ENCODE measurements at places on chromosomes 6 and 20. TPM values are rescaled to one million over a fixed set of nuclear protein-coding genes. Genes with fewer than 3 reads are reported as not detected.

GRCh38 chr20:46756419-46756818 lies 47.0 kb downstream of the SLC2A10 start:
- no peak for DNase-seq

- DNase-seq = no peak
Observed at GRCh38 chr20:1832634-1833033, 62.6 kb upstream of the SIRPA start.

GRCh38 chr20:10338426-10339180 lies 95.4 kb downstream of the MKKS start:
- DNase-seq = no peak

DNA sequence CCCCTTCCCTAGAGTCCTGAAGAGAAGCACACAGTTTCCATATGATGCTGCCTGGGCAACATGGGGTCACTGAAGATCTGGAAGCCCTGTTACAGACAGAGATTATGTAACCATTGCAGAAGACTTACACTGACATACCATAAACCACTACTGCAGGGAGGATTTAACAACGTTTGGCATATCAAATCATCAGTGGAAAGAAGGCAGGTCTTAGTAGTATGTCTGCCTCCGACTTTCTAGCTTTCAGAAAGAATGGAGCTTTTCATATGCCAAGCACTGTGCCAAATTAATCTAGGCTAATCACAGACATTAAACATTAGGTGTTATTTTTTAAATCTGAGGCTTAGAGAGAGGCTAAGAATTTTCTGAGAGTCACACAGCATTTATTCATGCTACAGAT lies 144.3 kb downstream of the ADGRB3 start:
- DNase-seq = no peak

DNA sequence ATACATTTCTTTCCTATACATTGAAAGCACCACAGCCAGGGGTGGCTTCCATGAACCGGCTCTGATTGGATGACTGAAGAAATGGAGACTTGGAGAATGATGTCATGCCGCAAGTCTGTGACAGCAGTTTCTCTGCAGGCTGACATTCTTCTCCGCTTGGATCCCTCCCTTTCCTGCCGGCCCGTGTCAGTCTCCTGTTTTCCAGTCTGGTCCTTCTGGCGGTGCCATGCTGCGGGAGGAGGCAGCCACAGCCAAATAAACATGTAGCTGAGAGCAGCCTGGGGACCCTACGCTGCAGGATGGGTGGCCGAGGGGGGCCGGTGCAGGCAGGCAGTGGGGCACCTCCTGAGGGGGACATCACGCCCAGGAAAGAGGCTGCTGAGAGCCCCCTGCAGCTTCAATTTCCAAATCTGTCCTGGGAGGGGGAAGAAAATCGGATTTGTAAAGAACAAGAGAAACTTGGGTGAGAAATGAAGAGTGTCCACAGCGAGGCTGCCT lies 178.0 kb downstream of the TAF4 start:
- no peak for DNase-seq

DNA sequence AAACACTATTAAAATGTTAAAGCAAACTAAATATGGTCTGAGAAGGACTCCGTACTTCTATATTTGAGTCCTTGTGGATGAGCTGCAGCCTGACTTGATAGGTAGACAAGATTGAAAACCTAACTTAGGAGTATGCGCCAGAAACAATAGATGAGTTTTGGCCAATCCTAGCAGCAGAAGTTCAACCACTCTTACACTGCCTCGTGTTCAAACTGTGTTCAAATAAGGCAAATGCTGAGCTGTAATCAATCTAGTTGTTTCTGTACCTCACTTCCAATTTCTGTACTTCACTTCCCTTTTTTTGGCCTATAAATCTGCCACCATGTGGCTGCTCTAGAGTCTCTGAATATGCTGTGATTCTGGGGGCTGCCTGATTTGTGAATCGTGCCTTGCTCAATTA lies 13.2 kb upstream of the SERINC1 start:
- no peak for DNase-seq

DNA sequence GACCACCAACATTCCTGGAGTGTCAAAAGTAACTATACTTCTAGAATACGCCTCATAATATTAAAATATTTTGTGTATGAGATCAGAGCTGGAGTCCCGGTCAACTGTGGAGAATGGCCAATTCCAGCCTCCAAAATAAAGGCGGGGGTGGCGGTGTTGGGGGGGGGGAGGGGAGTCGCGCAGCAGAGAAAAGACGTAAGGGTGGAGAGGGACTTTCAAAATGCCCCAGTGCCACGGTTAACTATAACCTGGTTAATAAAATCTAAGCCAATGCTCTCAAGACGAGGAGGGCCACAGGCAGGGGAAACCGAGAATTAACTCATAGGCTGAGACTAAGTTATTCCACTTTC lies 1.3 kb downstream of the NUP153 start:
- no peak for DNase-seq

DNA sequence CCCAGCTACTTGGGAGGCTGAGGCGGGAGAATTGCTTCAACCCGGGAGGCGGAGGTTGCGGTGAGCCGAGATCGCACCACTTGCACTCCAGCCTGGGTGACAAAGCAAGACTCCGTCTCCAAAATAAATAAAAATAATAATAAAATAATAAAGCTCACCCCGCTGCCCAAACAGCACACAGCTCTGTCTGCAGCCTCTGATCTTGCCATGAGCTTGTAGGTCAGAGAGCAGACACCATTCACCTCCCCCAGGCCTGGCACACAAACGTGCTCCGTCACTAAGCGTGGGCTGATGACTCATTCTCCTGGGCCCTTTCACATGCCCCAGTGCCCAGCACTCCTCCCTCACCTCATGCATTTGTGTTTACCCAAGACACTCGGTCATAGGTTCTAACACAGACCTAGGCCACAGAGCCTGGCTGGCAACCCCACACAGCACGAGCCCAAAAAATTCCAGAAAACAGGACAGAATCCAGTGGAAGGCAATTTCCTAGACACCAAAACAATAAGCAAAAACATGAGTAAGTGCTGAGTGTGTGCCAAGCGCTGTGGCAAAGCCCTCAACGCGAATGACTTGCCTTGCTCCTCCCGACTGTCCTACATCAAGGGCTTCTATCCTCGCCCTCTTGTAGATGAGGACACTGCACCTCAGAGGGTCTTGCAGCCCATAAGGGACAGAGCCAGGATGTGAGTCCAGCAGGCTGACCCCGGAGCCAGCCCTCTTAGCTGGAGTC lies 18.0 kb downstream of the ATP9A start:
- no peak for DNase-seq

GRCh38 chr6:158414851-158415262 lies 102.6 kb downstream of the TULP4 start:
- no peak for DNase-seq

GRCh38 chr6:43013843-43014433 lies at the start of the genes KLHDC3 and MEA1:
TSS of gene KLHDC3 (plus strand) at chr6:43014249. CDS start at chr6:43017193, 2,944 bp downstream.
TSS of gene MEA1 (minus strand) at chr6:43013946. CDS start at chr6:43013813, 133 bp downstream.
- DNase-seq = peak; percentile 99

DNA sequence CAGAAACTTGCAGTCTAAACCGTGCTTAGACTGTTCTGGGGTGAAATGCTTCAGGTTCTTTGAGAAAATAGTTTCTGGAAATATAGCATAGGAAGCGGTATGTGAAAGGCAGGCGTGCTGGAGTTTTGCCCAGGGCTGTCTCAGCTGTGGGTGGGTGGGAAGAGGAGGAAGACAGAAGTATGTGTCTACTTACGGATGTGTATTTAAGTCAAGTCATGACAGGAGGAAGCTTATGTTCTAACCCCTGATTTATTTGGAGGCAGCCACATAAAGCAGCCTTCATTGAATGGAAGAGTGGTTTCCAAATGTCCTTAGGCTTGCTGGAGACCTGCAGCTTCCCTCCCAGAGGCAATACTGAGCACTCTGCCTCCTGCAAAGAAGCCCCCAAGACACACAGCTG lies 345.8 kb upstream of the PRND start:
- DNase-seq = no peak

DNA sequence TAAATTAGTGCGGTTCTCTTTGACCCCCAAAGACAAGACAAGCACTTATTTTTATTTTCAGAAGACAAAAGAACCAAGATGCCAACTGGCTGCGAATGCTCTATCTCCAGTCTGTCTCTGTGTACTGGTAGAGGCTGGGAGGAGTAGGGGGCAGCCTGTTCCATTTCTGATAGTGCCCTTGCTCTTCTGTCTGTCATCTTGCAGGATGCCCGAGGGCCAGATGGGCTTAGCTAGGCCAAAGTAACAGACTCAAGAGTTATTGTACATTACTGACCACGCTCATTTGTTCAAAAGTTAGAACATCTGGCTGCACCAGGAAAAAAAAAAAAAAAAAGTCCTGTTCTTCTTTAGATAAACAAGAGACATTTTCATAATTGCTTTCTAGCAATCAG lies 198.1 kb upstream of the UST start:
- no peak for DNase-seq

DNA sequence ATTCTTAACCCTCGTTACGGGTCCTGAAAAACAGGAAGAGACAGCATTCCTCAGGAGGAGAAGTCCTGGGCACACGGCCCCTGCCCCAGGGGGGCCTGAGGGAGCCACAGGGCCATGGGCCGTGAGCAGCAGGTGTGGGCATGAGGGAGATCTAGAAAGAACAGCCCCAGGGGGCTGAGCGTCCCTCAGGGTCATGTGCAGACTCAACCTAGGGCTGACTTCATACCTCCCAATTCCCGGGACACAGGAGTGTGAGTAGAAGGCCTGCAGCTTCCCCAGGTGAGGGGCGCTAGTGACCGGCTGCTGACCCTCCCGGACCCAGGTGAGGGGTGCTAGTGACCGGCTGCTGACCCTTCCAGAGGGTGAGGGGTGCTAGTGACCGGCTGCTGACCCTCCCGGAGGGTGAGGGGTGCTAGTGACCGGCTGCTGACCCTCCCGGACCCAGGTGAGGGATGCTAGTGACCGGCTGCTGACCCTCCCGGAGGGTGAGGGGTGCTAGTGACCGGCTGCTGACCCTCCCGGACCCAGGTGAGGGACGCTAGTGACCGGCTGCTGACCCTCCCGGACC lies 35.1 kb downstream of the FRMD1 start:
- DNase-seq = no peak

GRCh38 chr6:19898141-19898740 lies 61.1 kb downstream of the ID4 start:
- no peak for DNase-seq

GRCh38 chr6:56664029-56664428 lies 21.3 kb upstream of the DST start:
- DNase-seq = no peak

DNA sequence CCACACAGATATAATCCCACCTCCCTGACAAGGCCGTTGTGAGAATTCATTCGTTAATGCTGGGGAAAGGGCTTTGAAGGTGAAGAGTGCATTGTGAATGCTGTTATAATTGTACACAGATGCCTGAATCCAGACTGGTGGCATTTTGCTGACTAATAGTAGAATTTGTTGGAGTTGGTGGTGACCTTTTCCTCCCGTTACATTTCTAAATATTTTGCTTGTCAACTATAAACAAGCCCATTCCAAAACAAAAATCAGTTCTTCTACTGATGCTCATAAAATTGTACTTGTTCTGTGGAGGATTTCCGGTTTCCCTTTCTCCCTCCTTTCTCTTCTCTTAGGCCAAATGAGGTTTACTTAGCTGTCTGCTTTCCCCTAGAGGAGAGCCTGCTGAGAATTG lies 253.1 kb upstream of the SUPT3H start:
- no peak for DNase-seq

- peak; percentile 49 for DNase-seq
Observed at GRCh38 chr20:34058831-34059230, 53.2 kb downstream of the EIF2S2 start.

GRCh38 chr6:25472306-25472705 lies 179.7 kb upstream of the SCGN start:
- no peak for DNase-seq

DNA sequence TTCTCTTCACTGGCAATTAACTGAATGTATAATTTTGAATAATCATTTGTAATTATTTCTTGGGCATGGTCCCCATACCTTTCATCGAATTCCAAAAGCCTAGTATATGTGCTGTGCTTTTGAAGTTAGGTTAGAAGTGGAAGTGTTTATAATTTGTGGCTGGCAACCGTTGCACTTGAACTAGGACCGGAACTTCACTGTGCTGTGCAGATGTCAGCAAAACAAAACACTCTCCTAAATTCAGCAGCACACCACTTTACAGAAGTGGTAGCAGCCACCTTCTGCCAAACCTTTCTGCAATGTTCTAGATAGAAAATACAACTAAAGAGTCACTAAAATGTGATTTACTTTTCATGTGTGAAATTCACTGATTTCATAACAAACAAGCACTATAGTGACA lies 111.9 kb downstream of the FAM83B start:
- DNase-seq = no peak

DNA sequence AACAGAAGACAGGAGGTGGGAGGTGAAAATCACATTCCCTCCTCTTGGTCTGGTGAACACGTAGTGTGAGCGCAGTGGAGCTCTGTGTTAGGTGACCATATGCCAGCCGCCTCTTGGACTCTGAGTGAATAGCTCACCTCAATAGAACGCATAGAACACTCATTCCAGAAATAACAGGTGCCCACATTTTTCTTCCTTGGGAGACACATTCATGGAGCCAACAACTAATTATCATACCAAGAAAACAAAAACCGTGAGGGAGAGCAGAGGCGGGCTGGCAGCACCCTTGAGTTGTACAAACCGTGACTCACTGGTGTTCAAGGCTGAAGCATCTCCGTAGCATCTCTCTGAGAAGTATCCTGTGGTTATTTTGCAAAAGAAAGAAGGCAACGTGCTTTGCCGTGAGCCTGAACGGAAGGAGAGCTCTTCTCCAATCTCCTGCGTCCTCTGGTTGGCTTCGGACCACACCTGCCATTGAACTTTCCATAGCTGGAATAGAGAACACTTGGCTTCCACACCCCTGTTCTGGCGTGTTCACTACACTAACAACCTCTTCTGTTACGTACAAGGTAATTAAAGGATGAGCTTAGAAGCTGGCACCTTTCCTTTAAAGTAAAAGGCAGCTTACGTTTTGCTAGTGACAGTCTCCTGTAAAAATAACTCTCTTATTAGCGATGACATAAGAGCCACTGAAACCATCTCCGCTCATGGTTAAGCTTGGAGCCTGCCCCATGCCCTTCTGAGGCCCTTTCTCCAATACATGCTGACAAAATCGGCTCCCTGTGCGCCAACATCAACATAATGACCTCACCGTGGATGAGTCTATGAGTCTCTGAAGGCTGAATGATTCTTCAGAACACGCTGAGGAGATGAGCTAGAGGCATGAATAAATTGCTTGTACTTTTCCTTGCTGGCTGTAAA lies 30.2 kb upstream of the SGK1 start:
- DNase-seq = no peak

DNA sequence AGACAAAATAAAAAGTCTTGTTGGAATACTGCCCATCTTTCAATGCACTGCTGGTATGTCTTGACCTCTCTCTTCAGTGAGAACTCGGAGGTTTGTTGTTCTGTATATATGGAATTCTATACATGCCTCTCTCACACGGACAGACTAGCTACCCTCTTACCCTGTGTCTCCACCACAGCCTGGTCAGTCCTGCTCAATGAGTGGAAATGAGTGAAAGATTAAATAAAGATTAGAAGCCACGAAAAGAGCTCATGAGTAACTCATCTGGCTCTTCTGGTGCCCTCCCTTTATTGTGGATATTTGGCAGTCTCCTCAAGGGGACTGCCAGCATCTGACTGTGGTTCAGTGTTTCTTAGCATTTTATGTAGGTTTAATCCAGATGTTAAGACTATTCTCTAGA lies 262.8 kb upstream of the MAP3K7 start:
- no peak for DNase-seq

The HLA-DRA gene
- 37.8 TPM for total RNA-seq

The SEMG1 gene
- not detected for total RNA-seq

The CYP21A2 gene
- total RNA-seq = not detected

The ZBTB12 gene
- 0.27 TPM for total RNA-seq

The DEFB132 gene
- total RNA-seq = not detected

The OOEP gene
- not detected for total RNA-seq

The RIMS4 gene
- not detected for total RNA-seq

The DSN1 gene
- total RNA-seq = 13.1 TPM

The GTSF1L gene
- total RNA-seq = not detected

The CYP39A1 gene
- total RNA-seq = not detected

The SCGN gene
- not detected for total RNA-seq

The SDCBP2 gene
- total RNA-seq = 1.2 TPM

Data from CD8-positive, alpha-beta T cell (primary cell).